ENCODE measurements at places on chromosomes 16 and 17.

DNA sequence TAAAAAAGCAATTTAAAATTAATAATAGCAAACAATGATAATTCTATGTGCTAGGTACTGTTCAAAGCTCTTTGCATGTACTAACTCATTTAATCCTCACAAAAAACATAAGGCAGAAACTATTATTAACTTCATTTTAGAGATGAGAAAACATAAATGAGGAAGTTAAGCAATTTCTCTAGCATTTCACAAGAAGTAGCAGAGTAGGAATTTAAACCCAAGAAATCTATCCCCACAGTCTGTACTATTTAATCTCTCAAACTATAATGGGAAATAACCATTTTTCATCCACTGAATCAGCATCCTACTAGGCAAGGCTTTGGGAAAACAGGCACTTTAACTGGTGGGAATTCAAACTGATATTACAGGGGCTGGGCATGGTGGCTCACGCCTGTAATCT lies 42.2 kb upstream of the INTS2 start:
- no peak for DNase-seq

DNA sequence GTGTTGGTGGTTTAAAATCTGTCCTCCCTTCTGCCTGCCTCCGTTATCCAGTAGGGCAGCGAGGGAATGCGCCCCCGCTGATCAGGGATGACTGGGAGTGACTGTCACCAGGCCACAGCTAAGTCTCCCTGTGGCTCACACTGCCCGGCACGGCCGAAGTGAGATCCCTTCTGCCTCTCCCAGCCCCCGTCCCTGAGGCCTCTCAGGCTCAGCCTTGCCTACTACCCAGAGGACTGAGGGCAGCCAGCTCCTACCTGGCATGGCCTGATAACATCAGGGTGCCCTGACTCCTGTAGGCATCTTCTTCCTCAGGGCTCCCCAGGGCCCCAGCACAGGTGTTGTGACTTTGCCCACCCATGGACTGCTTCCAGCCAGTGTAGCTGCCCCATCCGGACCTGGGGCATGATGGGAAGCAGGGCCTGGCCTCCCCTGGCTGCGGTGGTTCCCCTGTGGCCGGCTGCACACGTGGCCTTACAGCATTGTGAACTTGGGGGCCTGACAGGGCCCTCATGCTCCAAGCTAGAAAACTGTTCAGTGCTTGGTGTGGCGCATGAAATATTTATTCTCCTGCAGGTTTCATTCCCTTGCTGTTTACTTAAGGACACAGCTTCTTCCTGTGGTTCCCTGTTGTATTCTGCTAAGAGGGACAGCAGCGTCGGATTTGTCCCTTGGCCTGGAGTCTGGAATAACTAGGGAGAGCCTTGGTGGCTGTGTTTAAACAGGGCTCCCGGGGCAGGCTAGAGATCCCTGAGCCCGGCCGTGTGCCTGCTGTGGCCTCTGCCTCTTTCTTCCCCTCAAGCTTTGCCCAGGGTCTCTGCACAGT lies 30.0 kb downstream of the GINS2 start:
- no peak for DNase-seq

DNA sequence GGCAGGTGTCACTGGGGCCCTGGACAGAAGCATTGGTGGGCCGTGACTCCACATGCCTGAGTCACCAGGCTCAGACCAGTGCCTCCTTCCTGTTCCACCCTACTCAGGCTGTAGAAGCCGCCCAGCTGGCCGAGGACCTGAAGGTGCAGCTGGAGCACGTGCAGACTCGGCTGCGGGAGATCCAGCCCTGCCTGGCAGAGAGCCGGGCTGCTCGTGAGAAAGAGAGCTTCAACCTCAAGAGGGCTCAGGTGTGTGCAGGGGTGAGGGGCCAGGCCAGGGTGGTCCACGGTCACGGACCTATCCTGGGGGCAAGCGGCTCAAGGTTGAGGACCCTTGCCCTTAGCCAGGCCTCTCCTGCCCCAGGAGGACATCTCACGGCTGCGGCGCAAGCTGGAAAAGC lies 9.6 kb downstream of the RNF40 start:
- no peak for DNase-seq

DNA sequence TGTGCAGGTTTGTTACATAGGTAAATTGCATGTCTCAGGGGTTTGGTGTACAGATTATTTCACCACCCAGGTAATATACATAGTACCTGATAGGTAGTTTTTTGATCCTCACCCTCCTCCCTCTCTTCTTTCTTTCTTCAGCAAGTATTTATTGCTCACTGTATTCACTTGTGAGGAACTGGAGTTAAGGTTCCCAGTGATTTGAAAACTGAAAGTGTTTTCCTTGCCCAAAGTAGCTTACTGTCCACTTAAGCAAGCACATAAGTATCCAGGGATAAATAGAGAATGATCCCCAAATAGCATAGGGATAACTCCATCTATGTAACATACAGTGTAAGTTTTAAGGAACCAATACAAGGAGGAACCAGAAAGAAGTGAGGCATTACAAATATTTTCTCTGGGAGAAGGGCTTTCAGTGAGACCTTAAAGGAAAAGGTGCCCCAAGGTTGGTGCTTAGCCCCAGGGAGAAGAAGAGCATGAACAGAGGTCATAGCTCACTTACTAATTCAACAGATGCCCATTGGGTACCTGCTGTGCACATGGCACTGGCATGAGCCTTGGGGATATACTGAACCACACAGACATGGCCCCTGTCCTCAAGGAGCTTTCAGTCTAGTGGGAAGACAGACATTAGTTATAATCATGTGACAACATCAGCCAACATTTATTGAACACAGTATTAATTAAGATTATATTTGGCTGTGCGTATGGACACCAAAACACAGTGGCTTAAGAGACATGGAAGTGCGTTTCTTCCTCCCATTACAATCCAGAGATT lies 17.0 kb downstream of the MYL4 start:
- DNase-seq: no peak

GRCh38 chr17:76207275-76208059 lies 32.8 kb downstream of the RNF157 start:
- DNase-seq: no peak

- no peak for DNase-seq
Measured at GRCh38 chr17:55327225-55328088, 62.7 kb downstream of the HLF start.

DNA sequence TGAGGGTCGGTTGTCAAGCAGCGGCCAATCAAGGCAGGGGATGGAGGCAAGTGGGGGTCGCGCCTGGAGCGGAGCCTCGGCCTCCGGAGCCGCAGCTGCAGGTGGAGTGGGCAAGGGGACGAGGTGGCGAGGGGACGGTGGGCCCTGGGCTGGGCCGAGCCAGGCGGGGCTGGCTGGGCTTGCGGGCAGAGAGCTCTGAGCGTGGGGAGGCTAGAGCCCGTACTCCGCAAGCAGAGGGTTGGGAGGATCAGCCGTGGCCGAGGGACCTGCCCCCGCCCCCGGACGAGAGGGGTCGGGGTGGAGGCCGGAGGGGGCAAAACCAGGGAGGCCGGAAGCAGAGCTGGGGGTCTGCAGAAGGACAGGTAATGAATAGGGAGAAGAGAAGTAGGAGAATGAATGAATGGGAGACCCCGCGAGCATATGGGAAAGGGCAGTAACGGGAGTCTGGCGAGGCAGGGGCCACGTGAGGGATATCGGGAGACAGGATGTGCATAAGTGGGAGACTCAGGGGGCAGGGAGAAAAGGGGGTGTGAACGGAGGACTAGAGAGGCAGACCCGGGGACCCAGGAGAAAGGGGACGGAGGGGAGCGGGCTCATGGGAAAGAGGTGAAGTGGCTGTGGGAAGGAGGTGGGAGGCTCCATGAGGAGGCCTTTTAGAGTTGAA lies at the start of gene KATNB1:
KATNB1 (plus strand) TSS at position 16 of the 664 bp plus-strand sequence. CDS start 1,474 bp downstream, outside the sequence.
- no peak for DNase-seq

- DNase-seq: peak; percentile 25
Measured at GRCh38 chr17:75087558-75088453, at the start of gene SLC16A5. Gene SLC16A5, plus strand, starts transcription at chr17:75087954. Its CDS starts 5,683 bp downstream, at chr17:75093637.

DNA sequence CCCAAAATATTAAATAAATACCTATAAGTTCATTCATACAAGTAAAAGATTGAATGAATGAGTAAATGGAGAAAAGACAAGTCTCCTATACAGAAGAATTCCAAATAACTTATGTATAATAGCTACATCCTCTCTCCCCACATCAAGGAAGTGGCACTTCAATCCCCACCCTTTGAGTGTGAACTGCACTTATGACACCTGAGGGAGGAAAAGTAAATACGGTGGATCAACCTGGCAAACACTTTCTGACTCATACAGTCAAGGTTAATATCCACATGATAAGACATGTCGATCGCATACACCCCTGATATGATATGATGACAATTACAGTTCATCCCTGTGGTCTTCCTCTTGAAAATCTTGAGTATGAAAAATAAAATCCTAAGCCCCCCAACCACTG lies 18.0 kb downstream of the SLFN12L start:
- DNase-seq: no peak

DNA sequence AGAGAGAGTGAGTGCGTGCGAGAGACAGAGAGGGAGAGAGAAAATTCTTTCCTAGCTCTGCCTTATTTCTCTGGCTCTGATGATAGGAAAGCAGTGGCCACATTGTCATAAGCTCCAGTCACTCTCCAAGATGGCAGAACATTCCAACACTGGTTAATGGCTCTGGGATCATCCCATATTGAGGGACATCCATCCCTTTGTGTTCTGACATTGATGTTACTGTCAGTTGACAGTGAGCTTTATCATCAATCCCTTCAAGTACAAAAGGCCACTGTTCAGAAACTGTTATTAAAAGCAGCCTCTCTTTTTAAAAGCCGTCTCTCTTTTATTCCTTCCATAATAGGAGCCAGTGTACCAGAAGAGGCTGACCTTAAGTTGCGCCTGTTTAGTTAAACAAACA lies 1084.9 kb upstream of the RBFOX1 start:
- no peak for DNase-seq

- DNase-seq: peak; percentile 73
Measured at GRCh38 chr17:50094243-50094752, 853 bp upstream of the PDK2 start.

- no peak for DNase-seq
Measured at GRCh38 chr16:47731252-47731651, 270.1 kb downstream of the PHKB start.

GRCh38 chr17:42704837-42705494 lies 22.6 kb downstream of the CNTNAP1 start:
- DNase-seq: no peak

DNA sequence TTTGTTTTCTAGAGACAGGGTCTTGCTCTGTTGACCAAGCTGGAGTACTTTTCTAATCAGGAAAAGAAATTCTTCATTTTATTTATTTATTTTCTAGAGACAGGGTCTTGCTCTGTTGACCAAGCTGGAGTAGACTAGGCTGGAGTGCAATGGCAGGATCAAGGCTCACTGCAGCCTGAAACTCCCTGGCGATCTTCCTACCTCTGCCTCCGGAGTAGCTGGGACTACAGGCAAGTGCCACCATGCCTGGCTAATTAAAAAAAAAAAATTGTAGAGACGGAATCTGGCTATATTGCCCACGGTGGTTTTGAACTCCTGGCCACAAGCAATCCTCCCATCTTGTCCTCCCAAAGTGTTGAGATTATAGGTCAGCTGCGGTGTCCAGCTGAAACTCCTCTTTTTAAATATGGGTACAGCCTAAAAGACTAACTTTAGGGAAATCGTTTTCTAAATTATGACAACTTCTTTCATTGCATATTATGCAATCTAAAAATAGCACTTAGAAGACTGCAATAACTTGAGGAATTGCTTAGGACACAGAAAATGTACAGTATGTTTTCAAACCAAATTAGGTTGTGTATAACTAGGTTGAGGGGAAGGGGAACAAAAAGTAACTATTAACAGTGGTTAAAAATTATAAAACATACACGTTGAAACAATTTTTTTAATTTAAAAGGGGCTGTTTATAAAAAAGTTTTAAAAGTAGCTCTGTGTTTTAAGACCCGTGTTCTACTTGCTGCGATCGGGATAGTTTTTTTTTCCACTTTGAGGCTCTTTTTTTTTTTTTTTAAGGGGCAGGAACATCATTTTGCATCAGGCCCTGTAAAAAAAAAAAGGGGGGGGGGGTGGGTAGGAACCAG lies 4.7 kb downstream of the PRAC1 start:
- no peak for DNase-seq

- DNase-seq: no peak
Measured at GRCh38 chr17:21078016-21078780, 35.4 kb upstream of the USP22 start.

- DNase-seq: no peak
Measured at GRCh38 chr17:40491486-40491885, 9.9 kb downstream of the TNS4 start.

DNA sequence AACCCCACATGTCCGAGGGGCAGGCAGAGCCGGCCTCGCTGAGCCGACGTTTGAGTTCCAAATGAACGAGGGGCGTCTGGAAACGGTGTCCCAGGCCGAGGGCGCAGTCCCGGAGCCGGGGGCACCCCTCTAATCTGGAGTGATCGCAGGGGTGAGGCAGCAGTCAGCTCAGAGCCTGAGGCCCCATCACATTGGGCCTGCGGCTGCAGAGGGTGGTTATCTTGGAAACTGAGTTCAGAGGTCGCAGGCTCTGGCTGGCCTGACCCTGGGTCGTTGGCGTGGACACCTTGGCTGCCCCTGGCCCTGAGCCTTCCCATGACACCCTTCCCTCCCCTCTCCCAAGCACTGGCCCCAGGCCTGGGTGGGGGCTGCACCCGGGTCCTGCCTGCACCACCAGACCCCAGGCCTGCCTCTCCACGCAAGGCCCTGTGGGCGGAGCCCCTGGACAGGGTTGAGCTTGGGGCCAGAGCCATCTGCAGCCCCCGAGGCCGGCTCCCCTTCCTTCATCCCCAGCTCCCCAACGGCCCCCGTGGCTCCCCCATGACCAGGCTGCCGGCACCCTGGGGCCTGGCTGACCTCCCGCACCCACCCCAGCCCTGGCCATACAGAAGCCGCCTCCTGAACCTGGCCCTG lies 45.6 kb downstream of the ZFPM1 start:
- no peak for DNase-seq

DNA sequence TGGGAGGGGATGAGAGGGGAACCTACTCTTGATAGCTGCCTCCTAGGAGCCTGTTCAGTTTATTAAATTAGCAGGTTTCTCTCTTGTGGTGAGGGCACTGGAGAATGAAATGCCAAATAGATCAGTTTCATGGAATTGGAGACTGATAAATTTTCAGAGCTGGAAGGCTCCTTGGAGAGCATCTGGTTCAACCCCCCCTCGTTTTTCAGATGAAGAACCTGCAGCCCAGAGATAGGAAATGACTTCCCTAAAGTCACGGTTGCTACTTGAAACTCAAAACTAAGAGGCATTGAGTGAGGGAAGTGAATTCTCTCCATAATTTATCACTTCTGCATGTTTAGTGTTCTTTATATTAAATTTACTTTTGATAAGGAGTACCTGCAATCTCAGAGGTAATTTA lies 366.0 kb upstream of the CCL2 start:
- DNase-seq: no peak

- DNase-seq: no peak
Measured at GRCh38 chr17:62720126-62720850, 87.8 kb downstream of the MARCHF10 start.

DNA sequence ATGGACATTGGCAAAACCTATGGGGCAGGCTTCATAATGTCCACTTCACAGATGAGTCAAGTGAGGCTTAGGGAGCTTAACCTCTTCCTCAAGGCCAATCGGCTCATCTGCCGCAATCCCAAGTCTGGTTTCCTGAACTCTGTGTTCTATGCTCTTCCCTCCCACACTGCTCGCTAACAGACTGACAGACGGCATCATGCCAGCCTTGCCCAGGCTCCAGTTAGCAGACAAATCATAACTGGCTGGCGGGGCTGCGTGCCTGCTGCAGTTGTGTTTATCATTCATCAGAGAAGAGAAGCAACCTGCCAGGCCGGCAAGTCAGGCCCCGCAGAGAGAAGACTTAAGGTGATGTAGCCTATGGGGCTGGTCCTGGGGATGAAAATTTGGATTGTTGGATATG lies 216.2 kb upstream of the ASIC2 start:
- no peak for DNase-seq
